Cortex of kidney (tissue), 1 donor: ENCODE measurements at places on chromosomes 11 and 22.

DNA sequence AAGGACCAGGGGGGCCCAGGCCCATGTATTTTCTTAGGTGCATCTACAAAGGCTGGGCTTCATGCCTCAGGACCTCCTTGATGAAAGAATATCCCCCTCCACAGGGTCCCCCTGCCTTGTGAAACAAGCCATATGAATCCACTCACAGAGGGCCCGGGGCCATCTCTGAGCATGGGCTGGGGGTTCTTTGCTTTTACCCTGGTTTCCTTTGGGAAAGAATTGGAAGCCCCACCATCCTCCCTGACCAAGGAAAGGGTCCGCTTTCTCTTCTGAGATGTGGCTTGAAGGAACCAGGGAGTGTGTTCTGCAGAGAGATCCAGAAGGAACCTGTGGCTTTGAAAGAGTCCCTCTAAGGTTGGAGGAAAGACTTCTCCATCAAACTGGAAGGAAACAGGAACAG, 9.2 kb upstream of the ANO1 start:
- DNase-seq = no peak

GRCh38 chr11:7892840-7893254, 38.2 kb downstream of the OR10A6 start:
- DNase-seq = no peak

DNA sequence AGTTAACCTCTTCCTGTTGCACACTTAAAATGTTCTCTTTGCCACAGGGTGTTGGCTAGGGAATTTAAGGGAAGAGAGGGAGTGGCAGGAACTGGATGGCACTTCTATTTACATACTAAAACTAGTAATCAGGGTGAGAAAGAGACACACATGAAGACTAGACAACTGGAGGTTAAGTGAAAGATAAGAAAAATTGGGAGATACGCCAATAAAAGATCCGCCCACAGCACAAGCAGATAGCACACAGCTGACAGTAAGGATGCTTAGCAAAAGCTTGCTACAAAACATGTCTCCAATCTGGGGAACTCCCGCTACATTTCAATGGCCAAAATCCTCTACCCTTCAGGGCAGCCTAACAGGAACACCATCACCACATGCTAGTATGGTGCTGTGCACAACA, 12.8 kb downstream of the CPSF7 start:
- no peak for DNase-seq

DNA sequence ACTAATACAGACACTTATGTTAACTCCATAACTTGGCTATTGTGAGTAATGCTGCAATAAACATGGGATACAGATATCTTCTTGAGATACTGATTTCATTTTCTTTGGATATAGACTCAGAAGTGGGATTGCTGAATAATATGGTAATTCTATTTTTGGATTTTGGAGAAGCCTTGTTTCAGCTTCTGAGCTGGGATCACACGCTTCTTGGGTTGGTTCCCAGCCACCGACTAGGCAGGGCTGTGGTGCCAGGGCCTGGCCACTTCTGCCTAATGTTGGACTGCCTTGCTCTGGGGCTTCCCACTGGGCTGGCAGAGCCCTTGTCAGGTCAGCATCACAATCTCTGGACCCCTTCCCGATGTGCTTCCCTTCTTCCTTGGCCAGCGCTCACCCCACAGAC, 14.0 kb upstream of the MCHR1 start:
- no peak for DNase-seq

DNA sequence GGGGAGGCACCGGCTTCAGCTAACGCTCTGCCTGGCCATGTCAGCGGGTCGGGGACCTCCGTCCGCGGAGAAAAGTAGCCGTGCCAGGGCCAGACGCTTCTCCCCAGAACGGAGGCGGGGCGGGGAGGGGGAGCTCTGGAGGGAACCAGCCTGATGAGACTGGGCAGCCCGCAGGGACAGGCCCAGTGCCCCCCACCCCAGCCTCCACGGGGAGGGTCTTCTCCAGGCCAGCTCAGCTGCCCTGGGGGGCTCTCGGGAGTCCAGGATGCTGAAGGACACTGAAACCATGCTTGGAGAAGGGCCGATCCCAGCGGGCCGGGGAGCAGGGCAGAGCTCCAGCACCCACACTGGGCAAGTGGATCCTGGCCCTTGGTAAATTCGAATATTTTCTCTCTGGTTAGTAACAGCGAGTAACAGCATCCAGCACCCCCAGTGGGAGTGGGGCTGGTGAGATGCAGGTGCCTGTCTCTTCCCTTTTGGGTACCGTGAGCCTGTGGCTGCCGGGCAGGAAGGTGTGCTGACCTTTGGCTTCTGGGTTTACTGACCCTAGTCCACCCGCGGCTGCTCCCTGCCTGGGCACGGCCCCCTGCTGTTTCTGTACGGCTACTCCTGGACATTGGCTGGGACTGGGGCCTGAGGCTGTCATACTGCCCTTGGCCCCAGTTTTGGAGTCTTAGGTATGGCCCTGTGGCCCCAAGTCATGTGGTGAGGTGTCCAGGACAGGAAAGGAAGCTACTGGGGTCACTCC, 35.8 kb downstream of the GRAMD4 start:
- no peak for DNase-seq

DNA sequence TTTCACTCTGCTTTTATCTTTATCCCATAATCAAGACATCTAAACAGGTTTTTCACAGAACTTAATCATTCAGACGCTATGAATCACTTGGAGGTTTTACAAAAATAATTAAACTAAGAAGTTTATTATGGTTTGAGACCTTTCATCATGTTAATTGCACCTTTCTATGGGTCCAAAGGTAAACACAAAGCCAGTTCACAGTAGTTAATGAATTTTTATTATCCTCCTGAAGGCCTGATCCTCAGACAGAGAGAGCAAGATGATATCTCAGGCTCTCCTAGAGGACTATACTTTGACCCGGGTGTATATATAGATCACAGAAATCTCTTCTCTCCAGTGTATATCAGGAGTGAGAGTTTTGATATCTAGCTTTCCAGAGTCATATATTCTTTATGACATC, 1044.3 kb upstream of the RAG2 start:
- no peak for DNase-seq

DNA sequence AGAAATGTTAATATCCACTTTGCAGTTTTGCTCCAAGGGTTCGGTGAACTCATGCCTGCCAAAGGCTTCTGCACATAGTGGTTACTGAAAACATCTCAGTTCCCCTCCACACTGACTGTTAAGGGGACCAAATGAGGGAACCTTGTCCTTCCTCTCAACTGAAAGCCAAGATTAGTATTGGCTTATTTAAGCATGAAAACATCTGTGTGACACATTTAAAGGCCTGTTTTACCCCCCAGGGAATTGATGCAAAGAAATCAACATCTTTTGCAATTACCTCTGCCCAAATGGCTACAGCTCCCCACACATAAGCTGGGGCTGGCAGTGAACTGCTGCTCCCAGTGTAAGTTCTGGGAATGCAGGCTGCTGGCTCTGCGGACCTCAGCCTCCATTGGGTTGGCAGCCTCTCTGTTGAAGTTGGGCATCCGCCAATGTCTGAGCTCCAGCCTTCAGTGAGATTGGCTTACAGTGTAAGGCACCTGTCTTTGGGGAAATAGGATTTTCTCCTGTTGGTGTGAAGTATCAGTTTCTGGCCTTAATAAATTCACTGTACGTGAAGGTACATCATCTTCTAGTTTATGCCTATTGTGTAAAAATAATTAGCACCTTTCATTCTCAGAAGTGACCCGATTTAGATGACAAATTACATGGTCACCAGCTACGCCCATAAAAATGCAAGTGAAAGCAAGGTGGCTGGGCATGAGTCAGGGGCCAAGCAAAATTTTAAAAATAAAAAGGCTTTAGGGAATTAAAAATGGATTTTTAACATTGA, 213.4 kb upstream of the SYN3 start:
- no peak for DNase-seq

GRCh38 chr11:115005663-115006062, 327.3 kb downstream of the NXPE2 start:
- no peak for DNase-seq

DNA sequence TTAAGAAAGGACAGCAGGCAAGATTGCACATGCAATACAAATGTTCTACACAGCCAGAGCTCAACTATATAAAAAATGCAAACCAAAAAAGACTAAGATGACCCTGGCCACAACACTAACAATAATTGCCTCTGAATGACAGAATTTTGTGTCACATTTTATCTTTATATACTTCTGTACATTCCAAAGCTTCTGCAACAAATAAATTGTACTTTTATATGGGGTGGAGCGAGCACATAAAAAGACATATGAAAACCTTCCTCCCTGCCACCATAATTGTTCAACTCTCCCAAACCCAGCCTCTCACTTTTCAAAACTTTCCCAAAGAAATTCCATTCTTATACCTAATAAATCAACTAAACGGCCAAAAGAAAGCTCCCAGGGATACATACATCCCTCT, 10.7 kb downstream of the BUD13 start:
- no peak for DNase-seq

- no peak for DNase-seq
Measured at GRCh38 chr11:2538951-2539350, 94.1 kb downstream of the KCNQ1 start.
